ENCODE measurements at places on chromosomes 5 and 9.

- no peak for DNase-seq
Measured at GRCh38 chr9:94720846-94721549, 5.5 kb upstream of the AOPEP start.

GRCh38 chr5:143442385-143442784, 38.9 kb upstream of the NR3C1 start:
- no peak for DNase-seq

- DNase-seq = no peak
Measured at GRCh38 chr5:111372799-111373198, 139.5 kb downstream of the STARD4 start.

GRCh38 chr9:13957089-13957488, 356.9 kb downstream of the NFIB start:
- DNase-seq = no peak

DNA sequence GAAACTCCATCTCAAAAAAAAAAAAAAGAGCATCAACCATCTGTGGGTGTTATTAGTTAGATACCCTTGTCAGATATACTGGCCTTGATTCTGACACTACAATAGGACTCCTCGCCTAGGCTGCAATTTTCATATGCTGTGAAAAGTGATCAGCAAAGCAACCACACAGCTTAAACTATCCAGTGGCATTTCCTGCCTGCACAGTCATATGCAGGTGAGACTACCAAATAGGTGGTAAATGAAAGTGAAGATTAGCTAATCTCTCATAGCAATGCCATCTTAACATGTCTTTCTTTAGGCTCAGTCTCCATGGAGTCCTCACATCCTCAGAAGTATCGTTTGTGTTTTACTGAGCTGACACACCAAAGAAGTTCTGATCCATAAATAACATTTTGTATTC, 40.8 kb downstream of the GRAMD2B start:
- no peak for DNase-seq

DNA sequence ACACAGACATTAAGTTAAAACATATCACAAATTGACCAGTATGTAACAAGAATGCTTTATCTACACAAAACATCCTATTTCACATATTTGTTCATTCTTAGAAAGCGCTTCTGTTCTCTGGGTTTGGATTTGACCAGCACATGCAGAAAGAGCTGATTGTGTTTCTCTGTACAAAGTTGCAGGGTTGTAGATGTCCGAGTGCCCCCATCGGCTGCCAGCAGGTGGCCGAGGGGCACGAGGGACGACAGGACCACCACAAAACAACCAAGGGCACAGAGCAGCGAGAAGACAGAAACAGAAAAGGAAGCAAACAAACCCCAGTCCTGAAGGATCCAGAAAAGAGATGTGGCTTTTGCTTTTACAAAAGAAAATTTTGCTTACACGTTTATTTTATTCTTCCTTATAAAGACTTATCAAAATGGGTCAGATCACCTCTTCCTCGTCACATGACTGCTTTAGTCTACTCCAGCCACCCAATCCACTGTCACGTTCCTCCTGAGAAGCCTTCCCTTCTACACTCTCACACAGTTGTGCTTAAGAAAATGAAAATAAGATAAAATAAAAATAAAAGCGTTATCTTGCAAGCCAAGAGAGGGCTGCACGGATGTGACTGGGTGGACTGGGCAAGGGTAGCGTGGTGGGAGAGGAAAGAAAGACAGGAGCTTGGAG, 9.5 kb downstream of the OTP start:
- DNase-seq = no peak

GRCh38 chr5:43304525-43304924, 8.7 kb downstream of the HMGCS1 start:
- DNase-seq = no peak

DNA sequence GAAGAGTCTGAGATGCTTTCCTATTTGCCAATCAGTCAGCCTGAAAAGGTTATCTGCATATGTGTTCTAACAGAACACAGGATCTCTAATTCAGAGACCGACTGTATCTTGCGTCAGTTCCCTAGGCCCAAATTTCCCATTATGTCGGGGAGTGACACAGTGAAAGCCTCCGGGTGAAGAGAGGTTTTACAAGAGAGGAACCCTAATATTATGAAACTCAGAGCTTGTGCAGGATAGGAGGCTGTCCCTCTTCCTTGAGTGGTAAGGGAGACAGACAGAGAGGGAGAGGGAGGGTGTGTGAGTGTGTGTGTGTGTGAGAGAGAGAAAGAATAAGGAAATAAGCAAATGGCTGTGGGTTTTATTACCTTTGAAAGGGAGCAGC, 1.9 kb downstream of the CD14 start:
- no peak for DNase-seq

DNA sequence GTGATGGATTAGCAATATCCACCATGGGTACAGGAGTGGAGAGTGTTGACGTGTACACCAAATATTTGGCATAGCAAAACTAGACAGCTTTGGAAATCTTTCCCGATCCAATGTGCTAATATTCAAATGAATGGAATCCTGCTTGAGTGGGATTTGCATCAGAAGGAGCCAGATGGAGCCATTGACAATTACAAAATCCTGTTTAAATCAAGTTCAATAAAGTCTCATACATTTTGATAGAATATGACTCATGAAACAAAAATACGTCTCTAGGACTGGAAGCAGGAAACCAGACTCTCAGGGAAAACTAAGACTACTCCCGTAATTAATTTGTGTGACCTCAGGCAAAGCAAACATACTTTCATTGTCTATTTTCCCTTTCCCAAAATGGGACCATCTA, 13.0 kb downstream of the TNC start:
- no peak for DNase-seq

- no peak for DNase-seq
Measured at GRCh38 chr5:66661149-66661548, 65.0 kb downstream of the MAST4 start.

- no peak for DNase-seq
Measured at GRCh38 chr5:147869112-147869511, 9.4 kb upstream of the SCGB3A2 start.

DNA sequence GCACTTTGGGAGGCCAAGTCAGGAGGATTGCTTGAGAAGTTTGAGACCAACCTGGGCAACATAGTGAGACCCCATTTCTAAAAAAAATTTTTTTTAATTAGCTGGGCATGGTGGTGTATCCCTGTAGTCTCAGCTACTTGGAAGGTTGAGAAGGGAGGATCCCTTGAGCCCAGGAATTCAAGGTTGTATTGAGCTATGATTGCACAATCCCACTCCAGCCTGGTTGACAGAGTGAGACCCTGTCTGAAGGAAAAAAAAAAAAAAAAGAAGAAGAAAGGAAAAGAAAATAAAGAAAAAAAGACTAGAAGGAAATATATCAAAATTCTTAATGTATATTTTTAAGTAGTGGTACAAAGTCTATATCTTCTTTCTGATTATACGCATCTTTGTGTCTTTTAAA, 28.8 kb upstream of the PCDHB1 start:
- no peak for DNase-seq

DNA sequence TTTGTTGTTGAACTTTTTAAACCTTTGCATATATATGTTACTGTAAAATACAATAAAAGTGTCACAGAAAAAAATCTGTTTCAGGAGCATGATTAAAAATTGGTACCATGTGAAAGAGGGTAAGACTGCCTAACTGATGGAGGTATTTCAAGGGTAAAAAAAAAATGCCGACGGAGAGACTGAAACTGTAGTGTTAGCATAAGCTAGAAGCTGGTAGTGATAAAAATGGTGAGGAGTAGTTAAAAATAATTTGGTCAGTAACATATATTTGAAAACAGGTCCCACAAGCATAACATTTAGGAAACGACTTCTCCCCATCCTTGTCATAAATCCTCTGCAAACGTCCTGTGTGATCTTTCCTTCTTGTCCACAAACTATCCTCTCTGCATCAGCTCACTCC, 64.7 kb downstream of the MEF2C start:
- DNase-seq = no peak

- no peak for DNase-seq
Measured at GRCh38 chr5:73844165-73844564, 218.2 kb downstream of the ARHGEF28 start.

DNA sequence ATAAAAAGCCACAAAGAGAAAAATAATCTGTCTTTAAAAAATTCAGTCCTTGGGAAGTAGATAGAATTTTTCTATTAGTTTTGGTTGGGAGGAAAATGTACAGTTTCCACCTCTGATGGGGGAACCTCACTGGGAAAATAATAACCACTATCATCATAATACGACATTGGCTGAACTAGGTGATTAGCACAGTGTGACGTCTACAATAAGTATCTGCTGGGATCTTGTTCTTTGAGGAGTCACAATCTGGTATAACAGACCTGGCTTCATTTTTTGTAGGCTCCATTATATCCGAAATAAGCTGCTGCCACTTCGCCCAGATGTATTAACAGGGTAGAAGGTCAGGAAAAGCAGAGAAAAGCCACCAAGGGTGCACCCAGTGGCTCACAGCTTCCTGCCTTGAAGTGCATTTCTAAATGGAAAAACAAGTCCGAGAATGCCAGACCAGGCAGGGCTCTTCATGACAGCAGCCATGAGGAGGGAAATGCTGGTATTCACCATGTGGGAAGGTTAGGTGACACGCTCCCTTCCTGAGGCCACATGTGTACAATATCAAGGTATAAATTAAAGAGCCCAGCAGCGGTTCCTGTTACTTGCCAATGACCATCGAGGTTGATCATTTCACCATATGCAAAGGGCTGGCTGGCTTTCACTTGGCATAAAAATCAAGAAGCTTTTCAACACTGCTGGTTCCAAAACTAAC, 152.8 kb downstream of the PRELID2 start:
- DNase-seq = no peak

DNA sequence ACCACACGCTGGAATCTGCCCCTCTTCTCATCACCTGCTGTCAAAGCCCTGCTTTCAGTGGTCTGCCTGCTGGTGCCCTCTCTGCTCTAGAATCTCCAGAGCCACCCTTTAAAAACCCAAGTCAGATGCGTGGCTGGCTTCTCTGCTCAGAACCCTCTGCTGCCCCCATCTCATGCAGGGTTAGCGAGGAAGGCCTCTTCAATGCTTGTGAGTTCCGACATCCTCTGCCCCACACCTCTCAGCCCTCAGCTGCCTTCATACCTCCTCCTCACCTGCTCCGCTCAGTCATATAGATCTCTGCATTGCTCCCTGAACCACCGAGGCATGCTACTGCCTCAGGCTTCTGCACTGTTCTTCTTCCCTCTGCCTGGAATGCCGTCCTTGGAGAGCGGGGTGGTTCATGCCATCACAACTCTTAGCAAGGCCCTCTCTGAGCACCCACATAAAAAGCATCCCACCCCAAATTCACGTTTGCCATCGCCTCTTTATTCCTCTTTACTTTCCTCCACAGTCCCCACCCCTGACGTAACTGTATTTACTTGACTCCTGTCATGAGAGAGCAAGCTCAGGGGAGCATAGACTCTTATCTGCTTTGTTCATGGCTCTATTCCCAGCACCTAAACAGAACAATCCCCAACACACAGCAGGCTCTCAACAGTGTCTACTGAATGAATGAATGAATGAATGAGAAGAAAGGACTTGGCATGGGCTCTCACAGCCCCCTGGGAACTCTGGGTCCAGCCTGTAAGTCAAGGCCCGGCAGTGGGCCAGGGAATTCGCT, 10.4 kb downstream of the SHB start:
- no peak for DNase-seq

DNA sequence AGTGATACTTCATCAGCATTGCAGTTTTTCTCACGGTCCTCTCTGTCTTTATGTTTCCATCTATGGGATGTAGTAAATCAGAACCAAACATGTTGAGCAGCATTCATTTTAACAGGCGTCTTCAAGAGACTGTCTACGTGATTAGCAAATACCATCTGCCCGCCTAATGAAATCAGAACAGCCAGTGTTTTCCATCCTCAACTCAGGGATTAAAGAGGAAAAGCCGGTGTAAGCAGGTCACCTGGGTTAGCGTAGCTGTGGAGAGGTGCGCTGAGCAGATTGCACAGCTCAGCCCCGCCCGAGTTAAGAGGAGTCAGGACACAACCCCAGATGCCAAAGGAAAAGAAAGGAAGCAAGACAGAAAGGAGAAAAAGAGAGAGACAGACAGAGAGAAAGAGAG, 54.3 kb upstream of the ANKRD33B start:
- no peak for DNase-seq

- DNase-seq = no peak
Measured at GRCh38 chr9:128073253-128073886, 5.3 kb downstream of the SLC25A25 start.

DNA sequence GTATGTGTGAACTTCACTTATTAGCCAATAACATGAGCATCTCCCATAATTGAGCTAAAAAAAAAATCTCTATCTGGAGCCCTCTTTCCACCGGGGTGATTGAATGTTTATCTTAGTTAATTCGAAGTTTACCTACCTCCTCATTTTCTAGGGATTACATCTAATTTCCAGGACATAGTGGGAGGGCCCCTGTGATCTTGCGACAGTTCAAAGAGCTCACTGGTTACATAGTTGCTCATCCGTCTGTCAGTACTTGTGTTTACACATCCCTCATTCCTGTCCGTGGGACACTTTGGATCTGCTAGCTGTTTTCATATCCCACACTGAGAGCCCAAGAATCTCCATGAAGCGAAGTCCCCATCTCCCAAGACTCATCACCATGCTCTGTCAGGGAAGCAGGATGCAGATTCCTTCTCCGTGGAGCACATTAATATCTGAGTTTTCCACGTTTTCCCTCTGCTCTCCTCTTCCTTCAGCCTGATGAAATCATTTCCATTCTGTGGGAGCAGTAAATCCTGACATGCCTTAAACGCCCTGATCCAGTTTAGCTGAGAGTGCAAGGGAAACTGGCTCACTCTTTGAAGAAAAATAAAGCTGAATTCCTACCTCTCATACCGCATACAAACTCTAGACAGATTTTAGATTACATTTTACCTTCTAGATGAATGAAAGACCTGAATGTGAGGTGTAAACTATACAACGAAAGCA, 10.2 kb upstream of the SFXN1 start:
- no peak for DNase-seq

GRCh38 chr9:122059214-122059954, 33.7 kb downstream of the TTLL11 start:
- DNase-seq = no peak

DNA sequence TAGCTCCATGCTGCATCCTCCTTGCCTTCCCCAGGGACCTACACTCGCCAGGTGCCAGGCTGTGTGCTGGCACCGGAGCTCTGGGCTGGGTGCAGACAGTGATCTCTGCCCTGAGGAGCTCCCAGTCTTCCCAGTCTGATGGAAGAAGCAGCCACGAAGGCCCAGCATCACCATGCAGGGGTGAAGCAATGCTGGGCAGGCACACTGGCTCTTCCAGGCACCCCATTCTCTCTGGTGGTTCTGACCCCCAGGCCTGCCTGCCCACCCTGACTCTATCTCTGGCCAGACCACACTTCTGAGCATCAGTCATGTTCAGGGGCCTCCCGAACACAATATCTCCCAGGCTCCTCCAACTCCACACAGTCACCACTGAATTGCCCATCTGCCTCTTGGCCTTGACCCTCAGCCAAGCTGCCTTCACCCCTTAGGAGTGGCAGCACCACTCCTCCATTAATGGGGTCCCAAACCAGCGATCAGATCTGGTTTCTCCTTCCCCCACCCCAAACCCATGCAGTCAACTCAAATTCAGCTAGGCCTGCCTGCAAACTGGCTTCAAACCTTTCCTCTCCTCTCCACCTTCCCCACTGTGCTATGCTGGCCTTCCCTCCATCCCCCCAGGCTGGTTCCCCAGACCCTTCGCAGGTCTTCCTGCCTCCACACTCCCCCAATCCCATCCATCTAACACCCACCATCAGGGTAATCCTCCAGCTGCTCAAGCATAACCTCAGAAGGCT, 102.7 kb upstream of the MVB12B start:
- DNase-seq = no peak

GRCh38 chr9:136808075-136808805, 492 bp downstream of the RABL6 start:
- peak; percentile 12 for DNase-seq

- no peak for DNase-seq
Measured at GRCh38 chr5:173771121-173771724, 116.9 kb upstream of the CPEB4 start.

Measured in stimulated activated CD4-positive, alpha-beta T cell treated with anti-CD3 and anti-CD28 coated beads, Interleukin-1b, Interleukin-23, amount 100 ng/mL, for 1 hour (primary cell).